ENCODE measurements at places on chromosomes 1 and 21. TPM values are rescaled to one million over a fixed set of nuclear protein-coding genes. Genes with fewer than 3 reads are reported as not detected.

- DNase-seq, result peak; percentile 66
Measured at GRCh38 chr1:23865543-23865930, 2.6 kb downstream of the FUCA1 start.

DNA sequence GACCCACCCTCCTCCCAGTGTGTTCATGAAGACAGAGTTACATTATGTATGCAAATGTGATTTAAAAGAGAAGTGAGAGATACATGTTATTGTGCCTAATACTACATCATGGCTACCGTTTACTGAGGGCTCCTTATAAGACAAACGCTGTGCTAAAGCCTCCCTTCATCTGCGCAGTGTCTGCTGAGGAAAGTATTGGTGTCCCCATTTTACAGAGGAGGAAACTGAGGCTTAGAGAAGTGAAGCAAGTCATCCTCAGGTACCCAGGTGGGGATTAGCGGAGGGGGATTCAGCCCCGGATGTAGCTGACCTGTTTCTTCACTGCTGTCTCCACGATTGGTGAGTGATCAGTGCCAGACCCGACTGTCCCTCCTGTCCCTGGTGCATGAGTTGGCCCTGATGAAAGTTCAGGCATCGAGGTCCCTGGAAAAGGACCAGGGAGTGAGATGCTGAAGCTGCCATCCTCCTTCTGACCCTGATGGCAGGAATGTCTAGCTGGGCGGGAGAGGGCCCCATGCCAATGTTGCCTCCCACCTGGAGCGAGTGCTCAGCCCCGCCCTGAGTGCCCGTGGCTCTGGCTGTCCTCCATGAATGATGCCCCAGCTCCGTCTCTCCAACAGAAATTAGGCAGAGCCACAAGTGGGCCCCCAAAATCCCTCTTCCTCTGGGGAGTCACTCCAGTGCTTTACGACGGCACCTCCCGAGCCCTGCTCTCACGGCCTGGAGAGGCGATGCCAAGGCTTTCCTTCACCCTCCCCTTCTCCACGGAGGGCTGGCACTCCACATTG, 204.7 kb downstream of the KAZN start:
- no peak for DNase-seq

The OLFM3 gene
- total RNA-seq, result not detected

- DNase-seq, result no peak
Measured at GRCh38 chr1:4101459-4102161, 201.5 kb upstream of the C1orf174 start.

DNA sequence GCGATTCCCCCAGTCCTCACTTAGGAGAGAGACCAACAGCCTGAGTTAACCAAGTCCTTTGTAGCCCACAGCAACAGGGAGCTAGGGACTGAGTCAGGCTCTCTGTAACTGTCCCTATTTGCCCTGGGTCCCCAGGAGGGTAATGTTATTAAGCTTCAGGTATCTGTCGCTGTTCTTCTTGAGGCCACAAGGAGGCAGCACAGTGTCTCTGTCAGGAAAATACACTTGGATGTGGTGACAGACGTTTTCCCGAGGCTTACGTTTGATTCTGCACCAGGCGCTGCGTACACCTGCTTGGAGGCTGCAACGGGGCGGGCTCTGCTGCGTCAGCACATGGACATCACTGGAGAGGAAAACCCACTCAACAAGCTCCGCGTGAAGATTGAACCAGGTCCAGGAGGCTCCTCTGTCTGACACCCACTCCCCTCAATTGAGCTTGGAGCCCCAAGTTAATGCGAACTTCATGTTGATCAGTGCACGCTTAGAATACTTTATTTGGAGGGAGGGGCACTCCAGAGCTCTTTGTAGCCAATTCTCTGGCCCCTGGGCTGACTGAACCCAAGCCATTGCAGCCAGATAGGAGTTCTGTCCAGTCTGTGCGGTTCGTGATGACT, 10.7 kb upstream of the ELF3 start:
- DNase-seq, result peak; percentile 72

The ZC3H12A gene
- total RNA-seq, result 105 TPM

DNA sequence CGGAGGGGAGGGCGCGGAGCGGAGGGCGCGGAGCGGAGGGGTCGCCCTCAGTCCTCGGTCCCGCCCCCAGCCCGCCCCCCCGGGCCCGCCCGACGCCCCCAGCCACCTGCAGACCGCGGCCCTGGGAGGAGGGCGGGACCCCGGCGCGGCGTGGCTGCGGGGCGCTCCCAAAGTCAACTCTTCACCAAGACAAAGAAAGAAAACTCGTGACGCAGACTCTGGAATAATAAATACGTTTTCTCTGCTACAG, 1.2 kb downstream of the HES4 start:
- DNase-seq, result no peak

DNA sequence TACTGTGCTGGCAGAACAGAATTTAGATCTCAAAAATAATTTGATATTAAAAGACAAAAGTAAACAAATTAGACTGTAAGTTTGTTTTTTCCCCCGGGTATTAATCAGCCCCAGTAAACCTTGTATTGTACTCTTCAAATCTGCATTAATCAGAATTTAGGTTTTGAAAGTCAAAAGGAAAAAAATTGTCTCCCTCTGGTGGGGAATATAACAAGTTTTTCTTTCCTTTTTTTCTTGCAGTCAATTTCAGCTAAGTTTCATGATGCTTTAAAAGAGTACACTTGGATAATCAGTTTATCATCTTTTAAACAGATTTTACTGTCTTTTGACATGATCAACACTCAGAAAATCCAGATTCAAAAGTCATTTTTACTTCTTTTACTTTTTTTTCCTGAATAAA, 134.5 kb upstream of the PKN2 start:
- DNase-seq, result peak; percentile 55

The ADGRL4 gene
- not detected for total RNA-seq

DNA sequence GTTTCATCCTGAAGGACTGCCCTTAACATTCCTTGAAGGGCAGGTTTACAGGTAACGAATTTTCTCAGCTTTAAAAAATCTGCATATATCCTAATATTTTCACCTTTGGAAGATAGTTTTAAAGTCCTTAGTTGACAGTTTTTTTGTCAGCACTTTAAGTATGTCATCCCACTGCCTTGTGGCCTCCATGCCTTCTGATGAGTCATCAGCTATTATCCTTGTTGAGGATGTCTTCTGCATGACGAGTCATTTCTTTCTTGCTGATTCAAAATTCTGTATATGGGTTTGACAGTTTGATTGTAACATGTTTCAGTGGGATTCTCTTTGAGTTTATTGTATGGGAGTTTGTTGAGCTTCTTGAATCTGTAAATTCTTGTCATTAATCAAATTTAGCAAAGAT, 500.6 kb downstream of the DISC1 start:
- DNase-seq, result no peak

The CLEC20A gene
- not detected for total RNA-seq

DNA sequence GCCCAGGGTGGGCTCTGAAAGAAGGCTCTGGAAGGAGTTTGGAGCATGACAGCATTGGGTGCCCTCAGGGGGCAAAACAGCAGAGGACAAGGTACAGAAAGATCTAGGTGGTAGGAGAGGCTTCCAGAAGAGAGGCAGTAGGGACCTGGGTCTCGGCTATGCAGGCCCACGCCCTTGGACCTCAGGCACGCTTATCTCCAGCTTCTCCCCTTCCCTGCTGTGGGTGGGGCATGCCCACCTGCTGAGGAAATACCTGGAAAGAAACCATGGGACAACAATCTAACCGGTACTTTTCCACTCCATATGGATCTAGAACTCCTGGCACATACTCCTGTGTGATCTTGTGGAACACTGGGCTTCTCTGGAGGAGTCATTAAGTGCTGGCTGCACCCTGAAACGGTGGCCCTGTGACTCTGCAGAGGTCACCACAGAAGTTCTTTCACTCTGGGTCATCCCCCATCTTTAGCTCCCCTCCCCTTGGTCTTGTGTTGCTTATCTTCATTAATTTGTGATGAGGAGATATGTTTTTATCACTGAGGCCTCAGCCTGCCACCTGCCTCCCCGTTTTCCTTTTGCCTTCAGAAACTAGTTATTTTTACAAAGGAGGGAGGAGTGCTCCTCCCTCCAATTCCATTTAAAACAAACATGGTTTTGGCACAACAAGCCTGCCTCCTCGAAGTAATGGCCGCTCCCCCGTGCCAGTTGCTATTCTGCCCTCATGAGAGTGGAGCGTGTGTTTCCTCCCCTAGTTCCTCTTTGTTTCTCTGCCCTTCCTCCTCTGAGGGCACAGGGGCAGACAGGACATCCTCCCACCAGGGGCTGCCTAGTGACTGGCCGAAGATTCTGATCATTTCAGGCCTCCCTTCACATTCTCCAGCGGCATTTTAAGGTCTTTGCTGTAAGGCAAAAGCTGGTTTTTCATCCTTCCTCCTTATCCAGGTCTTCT, 78.0 kb upstream of the ATP5PO start:
- DNase-seq, result peak; percentile 14

The CELA3A gene
- not detected for total RNA-seq

- peak; percentile 51 for DNase-seq
Measured at GRCh38 chr1:202045705-202046104, 35.3 kb downstream of the ELF3 start.

GRCh38 chr1:70874818-70875217, 172.8 kb downstream of the PTGER3 start:
- no peak for DNase-seq

- no peak for DNase-seq
Measured at GRCh38 chr1:170200621-170201397, 55.0 kb downstream of the NTMT2 start.

GRCh38 chr1:244601336-244601735, 51.6 kb upstream of the DESI2 start:
- DNase-seq, result no peak

GRCh38 chr1:222310836-222311235, 237.1 kb downstream of the HHIPL2 start:
- DNase-seq, result no peak

GRCh38 chr1:212218911-212219310, 66.3 kb upstream of the PPP2R5A start:
- DNase-seq, result no peak

DNA sequence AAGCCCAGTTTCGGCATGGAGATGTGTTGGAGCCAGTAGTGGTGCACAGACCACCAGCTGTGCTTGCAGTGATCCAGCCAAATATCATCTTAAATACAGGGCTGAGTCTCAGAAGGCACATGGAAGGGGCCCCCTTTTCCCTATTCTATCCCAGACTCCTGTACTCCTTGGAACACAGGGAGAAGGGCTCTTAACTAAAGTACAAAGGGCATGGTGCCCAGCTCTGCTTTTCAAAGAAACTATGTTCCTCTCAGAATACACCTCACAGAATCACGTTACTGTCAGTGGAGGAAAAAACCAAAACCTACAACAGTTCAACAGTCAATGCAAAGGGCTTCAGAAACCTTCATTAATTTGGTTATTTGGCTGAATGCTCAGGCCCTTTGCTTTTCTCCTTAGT, 180.6 kb upstream of the C1orf105 start:
- DNase-seq, result no peak

Measured in HT-29 (cell line).